ENCODE measurements at places on chromosomes 4 and X. TPM values are rescaled to one million over a fixed set of nuclear protein-coding genes. Genes with fewer than 3 reads are reported as not detected.

Gene LRAT
- total RNA-seq: not detected

Gene RHOXF2
- total RNA-seq: not detected

Gene LDB2
- not detected for total RNA-seq

Gene CFAP99
- 0.67 TPM for total RNA-seq

Gene IL3RA
- total RNA-seq: not detected

Gene SULT1B1
- total RNA-seq: not detected

Gene EXOC1L
- total RNA-seq: not detected

Gene PNCK
- total RNA-seq: not detected

Gene CTSO
- total RNA-seq: 18.9 TPM

Gene TLL1
- total RNA-seq: not detected

Gene DMD
- not detected for total RNA-seq

Gene RTL5
- total RNA-seq: not detected

Gene MAOA
- total RNA-seq: not detected

Gene NIPAL1
- 3.0 TPM for total RNA-seq

Gene ABCE1
- 117 TPM for total RNA-seq

Gene COL4A6
- total RNA-seq: not detected

Gene CPZ
- not detected for total RNA-seq

Gene PABPC1L2A
- not detected for total RNA-seq

Gene CACNA1F
- total RNA-seq: not detected

Gene CLNK
- not detected for total RNA-seq

Gene ZMAT1
- total RNA-seq: 4.1 TPM

Gene REELD1
- total RNA-seq: 0.18 TPM

Gene SAGE1
- not detected for total RNA-seq

Gene ETDB
- not detected for total RNA-seq

Gene FGF13
- total RNA-seq: not detected

Gene MAP3K15
- not detected for total RNA-seq

Gene HPGDS
- not detected for total RNA-seq

Gene CCDC110
- total RNA-seq: not detected

Gene PNMA6E
- not detected for total RNA-seq

Gene MTCP1
- 95.2 TPM for total RNA-seq

Gene PDE6B
- total RNA-seq: not detected

Gene SPIN4
- 8.0 TPM for total RNA-seq

Gene TSPAN6
- not detected for total RNA-seq

Gene RIPPLY1
- not detected for total RNA-seq

All from Karpas-422 (cell line).